ENCODE measurements at places on chromosomes 6 and 20.
A peak's percentile ranks its signal among the peaks of the same experiment; 100 is the strongest.

DNA sequence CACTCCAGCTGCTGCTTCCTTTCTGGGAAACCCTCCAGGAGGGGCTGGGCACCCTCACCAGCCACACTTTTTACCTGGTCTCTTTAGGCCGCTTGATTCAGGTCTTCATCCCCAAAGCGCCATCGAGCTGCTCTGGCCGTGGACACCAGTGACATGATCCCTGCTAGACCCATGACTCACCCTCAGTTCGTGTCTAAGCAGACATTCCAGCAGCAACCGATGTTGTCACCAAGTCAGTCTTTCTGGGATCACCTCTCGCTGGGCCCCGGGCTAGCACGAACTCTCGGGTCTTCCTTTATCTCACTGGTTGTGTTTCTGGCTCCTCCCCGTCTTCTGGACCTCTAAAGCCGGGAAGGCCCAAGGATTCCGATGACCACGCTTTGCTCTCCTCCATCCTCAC is 43.0 kb upstream of the GPR31 start:
- DNase-seq = no peak

DNA sequence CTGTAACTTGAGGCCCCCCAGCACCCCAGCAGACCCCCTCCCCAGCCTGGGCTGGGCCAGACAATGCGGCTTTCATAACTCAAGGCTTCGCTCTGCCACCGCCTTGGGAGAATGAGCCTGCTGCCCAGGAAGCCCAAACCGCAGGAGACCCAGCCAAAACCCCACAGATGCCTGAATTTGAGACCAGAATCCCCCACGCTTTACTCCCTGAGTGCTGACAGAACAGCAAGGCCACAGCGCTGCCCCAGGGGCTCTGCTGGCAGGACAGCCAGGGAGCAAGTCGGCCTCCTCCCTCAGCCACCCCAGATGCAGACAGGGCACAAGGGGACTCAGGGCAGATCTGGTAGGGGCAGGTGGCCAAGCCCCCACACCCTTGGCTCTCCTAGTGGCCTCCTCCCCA is 2.2 kb downstream of the MDFI start:
- peak; percentile 79 for DNase-seq

DNA sequence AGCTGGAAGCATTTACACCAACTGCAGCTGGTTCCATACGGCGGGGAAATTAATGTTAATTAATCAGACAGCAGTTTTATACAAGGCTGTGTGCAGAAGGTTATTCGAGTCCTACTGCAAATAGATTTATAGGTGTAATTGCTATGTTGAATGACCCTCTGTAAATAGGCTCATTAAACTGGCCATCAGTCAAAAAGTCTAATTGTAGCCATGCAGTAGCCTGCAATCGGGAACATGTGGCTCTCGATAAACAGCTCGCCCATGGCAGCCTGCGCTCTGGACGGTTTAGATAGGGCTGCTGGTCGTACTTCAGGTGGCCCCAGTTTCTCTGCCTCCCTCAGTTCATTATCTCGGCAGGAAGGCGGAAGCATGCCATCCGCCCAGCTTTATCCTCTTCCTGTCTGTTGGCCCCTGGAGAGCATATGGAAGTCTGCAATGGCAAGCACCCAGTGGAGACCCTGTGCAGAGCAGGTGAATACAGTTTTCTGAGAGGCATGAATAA is 143.2 kb downstream of the MBOAT1 start:
- DNase-seq = no peak

DNA sequence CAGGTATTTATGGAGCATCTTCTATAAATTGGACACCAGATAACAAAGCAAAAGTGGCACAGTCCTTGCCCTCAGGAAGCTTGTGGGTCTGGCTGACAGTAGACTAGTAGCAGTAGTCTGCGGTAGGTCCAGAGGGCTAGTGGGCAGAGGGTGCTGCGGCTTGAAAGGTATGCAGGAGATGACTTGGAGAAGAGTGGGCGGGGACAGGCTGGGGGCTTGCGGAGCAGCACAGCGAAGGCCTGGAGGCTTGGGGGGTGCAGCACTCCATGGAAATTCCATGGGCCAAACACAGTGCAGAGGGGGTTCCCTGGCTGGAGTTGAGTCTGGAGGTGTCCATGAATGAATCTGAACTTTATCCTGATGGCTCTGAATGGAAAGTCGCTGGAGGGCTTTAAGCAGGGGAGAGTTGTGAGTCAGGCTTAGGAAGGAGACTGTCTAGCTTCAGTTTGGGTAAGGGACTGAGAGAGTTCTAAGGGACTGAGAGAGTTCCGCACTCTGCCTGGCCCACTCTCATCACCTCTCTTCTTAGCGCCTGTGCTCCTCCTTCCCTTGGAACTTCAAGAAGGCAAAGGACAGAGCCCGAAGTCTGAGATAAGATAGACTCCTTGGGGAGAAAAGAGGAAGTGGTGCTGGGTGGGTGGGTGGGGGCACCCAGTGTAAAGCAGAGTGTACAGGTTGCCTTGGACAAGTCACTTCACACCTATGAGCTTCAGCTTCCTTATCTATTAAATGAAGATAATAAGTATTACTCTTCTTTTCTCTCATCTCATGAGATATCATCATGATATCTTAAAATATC is 8.8 kb downstream of the PKIG start:
- DNase-seq = no peak

GRCh38 chr6:42710316-42710715 is 12.1 kb downstream of the PRPH2 start:
- DNase-seq = peak; percentile 23

DNA sequence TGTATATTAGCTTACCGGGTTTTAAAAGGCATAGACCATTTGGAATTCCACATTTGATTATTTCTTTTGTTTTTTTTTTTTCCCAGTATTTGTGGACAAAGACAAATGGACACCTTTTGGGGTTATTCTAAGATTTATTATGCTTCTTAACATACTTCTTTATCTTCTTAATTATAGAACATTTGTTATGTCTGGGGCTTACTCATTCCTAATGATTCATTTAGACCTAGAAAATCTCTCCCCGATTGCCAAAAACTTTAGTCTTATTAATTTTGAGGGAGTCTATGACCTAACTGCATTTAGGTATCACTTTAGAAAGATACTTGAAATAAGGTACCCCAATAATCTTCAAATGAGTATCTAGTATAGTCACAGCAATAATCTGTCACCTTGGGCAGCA is 170.7 kb upstream of the PREP start:
- no peak for DNase-seq

GRCh38 chr20:16803965-16804792 is 56.0 kb downstream of the OTOR start:
- DNase-seq = peak; percentile 67

GRCh38 chr6:91713911-91714310 is 1127.0 kb upstream of the MAP3K7 start:
- DNase-seq = no peak

GRCh38 chr20:52217689-52218395 is 26.3 kb upstream of the ZFP64 start:
- no peak for DNase-seq

DNA sequence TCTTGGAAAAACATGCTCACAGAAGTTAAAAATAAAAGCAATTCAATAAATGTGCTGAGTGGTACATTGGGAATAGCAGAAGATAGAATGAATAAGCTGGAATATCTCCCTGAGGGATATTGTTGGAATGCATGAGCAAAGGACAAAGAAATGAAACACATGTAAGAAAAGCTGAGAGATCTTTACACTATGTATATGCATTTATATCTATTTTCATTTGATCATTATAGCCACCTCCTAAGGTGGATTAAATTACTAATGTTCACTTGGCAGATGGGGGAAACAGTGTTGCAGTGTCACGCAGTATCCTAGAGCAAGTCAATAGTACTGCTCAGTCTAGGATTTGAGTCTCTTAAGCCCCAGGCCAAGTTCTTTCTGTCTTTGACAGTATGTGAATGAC is 542.0 kb upstream of the MARCKS start:
- DNase-seq = no peak

GRCh38 chr6:133916650-133917151 is 27.8 kb downstream of the TCF21 start:
- peak; percentile 85 for DNase-seq

DNA sequence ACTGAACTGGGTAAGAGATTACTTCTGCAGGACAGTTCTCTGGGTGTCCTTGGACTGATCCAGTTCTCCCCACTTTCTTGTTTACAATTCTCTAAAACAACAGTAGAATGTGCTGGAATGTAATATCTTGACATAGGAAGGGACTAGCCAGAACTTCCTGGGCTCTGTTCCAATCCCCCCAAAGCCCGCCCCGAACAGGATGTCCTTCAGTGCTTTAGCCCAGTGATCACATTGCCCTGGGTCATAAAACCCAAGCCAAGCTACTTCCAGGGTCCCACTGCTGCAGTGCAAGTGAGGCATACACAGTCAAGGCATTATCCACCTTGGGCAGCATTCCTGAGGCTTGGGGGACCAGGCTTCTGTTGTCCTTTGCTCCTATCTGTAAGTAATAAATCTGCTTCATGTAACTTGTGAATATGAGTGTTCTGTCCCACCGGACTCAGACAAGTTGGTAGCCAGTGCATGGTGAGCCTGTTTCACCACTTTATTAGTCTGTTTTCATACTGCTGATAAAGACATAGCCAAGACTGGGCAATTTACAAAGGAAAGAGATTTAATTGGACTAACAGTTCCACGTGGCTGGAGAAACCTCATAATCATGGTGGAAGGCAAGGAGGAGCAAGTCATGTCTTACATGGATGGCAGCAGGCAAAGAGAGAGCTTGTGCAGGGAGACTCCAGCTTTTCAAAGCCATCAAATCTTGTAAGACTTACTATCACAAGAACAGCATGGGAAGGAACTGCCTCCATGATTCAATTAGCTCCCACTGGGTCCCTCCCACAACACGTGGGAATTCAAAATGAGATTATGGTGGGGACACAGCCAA is 23.5 kb downstream of the FITM2 start:
- DNase-seq = no peak

GRCh38 chr20:8587810-8588209 is 455.7 kb downstream of the PLCB1 start:
- DNase-seq = no peak

- no peak for DNase-seq
Observed at GRCh38 chr6:147874322-147874721, 365.8 kb downstream of the SAMD5 start.

DNA sequence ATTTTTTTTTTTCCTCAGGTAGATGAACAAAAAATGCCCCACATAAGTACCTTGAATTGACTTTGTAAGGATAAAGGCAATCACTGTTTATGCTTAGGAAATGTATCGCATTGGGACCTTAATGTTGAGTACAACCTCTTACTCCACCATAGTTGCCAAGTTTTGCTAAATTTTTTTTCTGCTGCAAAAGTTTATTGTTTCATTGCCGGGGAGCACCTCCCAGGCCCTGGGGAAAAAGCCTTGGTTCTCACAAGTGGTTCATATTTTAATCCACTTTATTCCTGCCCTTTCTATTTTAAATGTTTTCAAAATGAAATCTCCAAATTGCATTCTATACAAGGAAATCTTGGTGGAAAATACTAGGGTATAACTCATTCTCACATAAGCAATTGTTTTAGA is 52.3 kb upstream of the UTRN start:
- DNase-seq = no peak

DNA sequence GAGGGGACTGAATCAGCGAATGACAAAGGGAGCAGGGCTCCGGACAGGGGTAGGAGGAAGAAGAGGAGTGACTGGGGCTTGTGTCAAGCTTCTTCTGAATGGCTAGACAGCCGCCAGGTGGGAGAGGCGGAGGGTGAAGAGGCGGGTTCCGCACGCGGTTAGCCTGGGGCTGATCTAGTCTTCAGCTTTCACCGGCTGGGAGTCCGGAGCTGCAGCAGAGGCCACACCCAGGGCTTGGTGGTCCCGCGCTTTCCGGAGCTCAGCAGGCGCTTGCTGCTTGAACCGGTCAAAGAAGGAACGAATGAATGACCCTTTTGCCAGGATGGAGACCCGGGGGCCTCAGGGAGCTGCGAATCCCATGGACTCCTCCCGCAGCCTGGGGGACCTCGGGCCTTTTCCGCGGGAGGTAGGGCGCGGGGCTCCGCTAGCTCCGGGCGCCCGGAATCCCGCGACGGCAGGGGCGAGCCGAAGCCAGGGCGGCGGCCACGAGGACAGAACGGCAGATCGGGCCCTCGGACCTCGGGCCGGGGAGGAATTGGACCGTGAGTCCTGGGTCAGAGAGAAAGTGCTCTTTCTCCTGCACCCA is at the start of gene C6orf141:
C6orf141 (plus strand) TSS at position 177 of the 586 bp plus-strand sequence; CDS start at position 302, 125 bp downstream.
- DNase-seq = peak; percentile 34

GRCh38 chr6:147384029-147384428 is 124.5 kb upstream of the SAMD5 start:
- no peak for DNase-seq

GRCh38 chr20:63863021-63863797 is 1.9 kb upstream of the TPD52L2 start:
- DNase-seq = no peak

DNA sequence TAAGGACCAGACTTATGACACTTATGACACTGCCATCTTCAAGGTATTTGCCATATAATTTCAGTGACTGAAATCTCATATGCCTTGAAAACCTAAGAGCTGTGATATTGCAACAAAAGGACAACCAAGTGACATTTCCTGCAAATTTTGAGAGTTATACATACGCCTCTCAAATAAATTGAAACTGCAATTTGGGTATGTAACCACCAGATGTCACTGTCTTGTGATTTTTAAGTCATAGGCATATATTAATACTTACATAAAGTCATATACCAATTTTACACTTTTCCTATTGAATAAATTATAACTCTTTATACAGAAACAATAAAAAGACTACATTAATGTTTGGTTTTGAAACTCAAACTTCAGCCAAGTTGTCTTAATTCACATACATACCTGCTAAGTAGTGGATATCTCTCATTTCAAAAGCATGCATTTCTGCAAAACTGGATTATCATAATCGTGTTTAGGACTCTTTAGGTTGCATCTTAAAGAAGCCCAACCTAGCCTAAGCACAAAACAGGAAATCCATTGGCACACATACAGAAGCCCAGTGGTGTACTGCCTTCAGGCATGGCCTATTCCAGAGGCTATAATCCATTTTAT is 180.2 kb downstream of the PACRG start:
- no peak for DNase-seq

- DNase-seq = no peak
Observed at GRCh38 chr20:3239026-3239866, at the start of gene SLC4A11. TSS of gene SLC4A11 (minus strand) at chr20:3239190. CDS start at chr20:3239137, 53 bp downstream.

- DNase-seq = no peak
Observed at GRCh38 chr20:45853484-45853883, 3.7 kb downstream of the ACOT8 start.

GRCh38 chr20:13857304-13857703 is 72.5 kb downstream of the NDUFAF5 start:
- peak; percentile 30 for DNase-seq

- DNase-seq = no peak
Observed at GRCh38 chr20:60254901-60255411, 296.7 kb downstream of the CDH26 start.

GRCh38 chr20:64167676-64168075 is 3.4 kb downstream of the MYT1 start:
- no peak for DNase-seq

All from right hindlimb (tissue), 1 donor.